Posterior cingulate gyrus (tissue), 11 donors: ENCODE measurements at places on chromosomes 13 and 19.
A peak's percentile ranks its signal among the peaks of the same experiment; 100 is the strongest.

DNA sequence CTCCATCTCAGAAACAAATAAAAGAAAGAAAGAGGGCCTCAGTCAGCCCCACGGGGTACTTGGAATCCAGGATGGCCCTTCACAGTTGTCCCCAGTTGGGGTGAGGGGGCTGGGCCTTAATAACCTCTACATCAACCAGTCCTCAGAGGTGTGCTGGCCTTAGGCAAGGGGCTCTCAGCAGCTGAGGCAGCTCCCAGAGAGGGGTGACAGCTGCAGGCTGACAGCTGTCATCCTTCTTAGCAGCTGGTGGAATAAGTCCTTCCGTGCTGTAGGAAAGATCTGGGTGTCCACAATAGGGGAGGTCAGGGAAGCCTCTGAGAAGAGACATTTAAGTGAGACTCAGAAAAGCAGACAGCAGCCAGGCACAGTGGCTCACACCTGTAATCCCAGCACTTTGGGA, 7.4 kb downstream of the BCAM start:
- DNase-seq = no peak

DNA sequence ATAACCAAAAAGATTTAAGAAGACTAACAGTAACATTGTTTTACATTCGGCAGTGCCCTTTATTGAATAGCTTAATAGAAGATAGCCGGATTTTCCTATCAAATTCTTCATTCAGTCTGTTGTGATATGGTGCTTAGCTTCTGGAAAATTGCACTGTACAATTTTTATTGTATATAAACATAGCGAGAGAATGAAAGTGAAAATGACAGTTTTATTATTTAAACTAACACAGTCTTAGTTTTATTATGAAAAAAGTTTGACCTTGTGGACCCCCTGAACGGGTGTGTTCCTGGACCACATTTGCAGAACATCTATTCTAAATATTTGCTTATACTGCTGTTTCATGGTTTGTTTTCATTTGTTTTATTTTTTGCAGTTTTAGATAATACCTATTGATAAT, 8.6 kb downstream of the ITM2B start:
- no peak for DNase-seq

GRCh38 chr19:47766670-47767069, 11.8 kb upstream of the SELENOW start:
- no peak for DNase-seq

DNA sequence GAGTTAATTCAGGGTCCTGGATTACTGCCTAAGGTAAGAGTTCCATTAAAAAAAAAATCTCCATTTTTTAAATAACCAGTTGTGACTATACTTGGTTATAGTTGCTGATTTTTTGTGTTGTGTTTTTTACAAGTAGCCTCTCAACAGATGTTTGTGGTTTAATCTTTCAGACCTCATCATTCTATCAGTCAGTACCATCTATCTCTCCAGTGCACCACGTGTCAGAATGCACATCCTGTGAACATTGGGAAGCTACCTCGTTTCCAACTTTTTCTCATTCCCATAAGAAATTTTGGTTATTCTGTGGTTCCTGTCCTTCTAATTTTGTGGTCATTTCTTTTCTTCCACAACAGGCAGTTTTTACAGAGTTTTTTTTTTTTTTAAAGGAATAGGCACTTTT, 39.2 kb downstream of the WDFY2 start:
- no peak for DNase-seq

DNA sequence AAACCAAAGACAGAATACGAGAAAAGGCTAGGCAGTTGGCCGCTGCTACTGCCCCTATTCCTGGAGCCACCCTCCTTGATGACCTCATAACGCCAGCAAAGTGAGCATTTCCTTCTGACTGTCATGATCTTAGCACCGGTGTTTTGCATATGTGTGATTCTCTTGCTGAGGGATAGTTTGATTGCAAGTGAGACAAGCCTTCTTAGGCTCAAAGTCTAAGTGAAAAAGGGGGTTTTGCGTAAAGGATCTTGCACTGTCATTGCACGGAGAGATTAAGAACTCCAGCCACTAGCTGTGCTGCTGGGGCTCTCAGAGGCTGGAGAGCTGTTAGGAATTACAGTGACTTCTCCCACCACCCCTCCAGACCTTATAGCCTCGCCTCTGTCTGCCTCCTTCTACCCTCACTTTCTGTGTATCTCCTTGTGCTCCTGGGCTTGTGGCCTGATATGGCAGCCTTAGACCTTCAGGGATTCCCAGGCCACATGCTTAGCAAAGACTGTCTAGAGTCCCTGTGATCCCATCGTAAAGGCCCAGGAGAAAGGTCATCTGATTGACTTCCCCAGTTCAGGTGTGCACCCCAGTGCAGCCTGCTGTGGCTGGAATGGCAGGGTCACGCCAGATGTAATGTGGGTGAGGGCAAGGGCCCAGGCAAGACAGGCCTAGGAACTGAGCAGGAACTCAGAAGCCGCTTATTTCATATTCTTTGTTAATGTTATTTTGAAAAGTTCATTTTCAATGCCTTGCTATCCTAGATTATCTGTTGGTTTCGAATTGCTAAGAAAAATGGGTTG, 12.6 kb downstream of the GPATCH1 start:
- DNase-seq = no peak

- DNase-seq = no peak
These were observed 383.1 kb upstream of the GPC6 start for GRCh38 chr13:92843549-92843948.

DNA sequence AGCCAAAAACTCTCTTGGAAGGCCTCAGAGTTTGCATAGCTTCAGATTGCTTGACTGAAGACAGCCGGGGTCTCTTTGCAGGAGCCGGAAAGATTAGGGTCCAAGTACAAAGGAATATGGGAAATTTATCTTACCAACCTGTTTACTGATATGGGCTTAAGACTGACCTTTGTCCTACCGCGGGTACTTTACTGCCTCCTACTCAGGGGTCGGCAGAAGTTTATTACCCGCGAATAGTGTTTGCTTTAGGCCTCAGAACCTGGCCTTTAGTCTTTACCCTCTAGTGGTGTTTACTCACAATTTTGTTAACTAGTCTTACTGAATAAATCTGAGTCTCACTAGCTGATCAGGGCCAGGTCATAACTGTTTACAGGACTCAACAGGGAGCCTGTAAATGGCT, 765.4 kb upstream of the SPRY2 start:
- DNase-seq = no peak

- DNase-seq = no peak
These were observed 2.1 kb upstream of the TEX29 start for GRCh38 chr13:111318386-111318785.

DNA sequence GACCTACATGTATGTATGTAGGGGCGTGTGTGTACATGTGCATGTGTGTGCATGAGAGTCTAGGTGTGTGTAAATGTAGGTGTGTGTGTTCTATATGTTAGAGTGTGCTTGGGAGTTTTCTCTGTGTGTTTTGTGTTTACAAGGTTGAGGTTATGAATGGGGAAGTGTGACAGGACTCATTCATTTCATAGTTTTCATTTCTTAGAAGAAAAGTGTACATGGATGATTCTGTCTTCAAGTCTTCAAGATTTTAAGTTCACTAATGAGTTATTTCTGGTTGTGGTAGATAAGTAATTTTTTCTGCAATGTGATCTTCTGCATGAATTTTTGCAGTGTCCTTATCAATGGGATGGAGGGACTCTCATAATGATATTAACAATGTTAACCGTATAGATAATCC, 118.2 kb upstream of the SLC10A2 start:
- DNase-seq = no peak

DNA sequence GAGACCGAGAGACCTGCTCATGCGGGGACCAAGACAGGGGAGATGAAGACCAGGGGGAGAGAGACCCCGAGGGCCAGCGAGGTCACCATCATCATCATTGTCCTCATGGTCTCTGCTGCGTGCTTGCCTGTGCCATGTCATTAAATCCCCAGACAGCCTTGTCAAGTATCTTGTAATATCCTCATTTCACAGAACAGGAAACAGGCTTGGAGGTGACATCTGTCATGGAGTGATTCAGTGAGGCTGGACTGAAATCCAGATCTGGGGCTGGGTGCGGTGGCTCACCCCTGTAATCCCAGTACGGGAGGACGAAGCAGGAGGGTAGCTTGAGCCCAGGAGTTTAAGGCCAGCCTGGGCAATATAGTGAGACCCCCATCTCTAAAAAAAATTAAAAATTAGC, 5.9 kb upstream of the NANOS2 start:
- DNase-seq = no peak

- DNase-seq = no peak
These were observed at the start of gene CACNG6 for GRCh38 chr19:53991224-53992113. TSS of gene CACNG6 (plus strand) at chr19:53991637. CDS start at chr19:53992878, 1,241 bp downstream.

- peak; percentile 94 for DNase-seq
These were observed 864 bp downstream of the FTL start for GRCh38 chr19:48965806-48966540.

DNA sequence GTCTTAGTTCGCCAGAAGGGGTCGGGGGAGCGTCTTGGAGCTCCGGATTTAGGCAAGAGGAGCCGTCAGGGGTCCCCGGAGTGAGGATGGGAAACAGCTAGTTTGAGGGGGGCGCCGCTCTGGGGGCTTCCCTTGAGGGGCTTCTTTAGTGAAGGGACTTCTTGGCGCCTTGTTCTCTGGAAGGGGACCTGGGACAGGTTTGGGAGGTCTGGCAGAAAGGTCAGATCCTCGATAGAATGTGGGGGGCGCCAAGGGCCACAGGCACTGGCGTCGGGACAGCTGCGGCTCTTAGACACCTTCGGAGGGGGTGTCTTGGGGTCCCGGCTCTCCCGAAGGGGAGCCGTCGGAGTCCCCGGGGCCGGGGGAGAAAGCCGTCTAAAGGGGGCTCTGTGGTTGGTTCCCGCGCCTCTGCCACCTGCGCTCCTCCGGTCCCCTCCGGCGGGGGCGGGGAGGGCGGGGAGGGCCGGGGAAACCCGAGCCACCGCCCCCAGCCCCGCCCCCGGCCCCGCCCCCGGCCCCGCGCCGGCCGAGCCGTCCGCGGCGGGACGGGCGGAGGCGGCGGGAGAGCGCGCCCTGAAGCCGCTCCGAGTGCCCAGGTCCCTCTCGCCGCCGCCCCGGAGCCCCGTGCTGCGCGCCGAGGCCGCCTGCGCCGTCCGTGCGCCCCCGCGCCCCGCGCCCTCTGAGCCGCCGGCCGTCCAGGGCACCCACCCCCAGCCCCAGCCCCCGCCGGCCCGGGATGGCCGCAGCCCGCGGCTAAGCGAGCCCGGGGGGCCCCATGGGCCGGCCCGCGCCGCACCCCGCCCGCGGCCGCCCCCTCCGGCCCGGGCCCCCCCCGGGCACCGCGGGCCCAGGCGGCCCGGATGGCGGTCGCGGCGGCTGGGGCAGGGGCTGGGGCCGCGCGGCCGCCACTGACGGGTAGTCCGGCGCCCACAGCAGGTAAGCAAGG, at the start of gene NRTN:
Gene NRTN (plus strand): TSS at position 552 of the 946 bp plus-strand sequence. CDS start 19,099 bp downstream, outside the sequence.
- DNase-seq = no peak

DNA sequence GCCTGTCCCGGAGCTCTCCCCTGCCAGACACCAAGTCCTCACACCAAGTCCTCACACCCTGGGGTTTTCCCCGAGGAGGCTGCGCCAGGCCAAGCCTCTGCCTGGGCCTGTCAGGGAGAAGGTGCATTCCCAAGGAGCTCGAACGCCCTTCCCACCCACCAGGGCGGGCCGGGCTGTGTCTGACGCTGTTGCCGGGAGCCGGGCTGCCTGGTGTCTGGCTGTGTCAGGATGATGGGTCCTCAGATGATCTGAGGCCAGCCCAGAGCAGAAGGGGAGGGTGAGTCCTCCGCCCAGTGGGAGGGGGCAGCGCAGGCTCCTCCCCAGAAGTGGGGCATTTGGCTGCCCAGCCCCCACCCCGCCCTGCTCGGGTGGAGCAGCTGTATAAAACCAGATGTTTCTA, 2.3 kb upstream of the HAS1 start:
- DNase-seq = peak; percentile 87

- no peak for DNase-seq
These were observed 6.2 kb upstream of the OR1I1 start for GRCh38 chr19:15075806-15076205.

GRCh38 chr13:101049166-101049850, 367.0 kb downstream of the NALCN start:
- DNase-seq = no peak

DNA sequence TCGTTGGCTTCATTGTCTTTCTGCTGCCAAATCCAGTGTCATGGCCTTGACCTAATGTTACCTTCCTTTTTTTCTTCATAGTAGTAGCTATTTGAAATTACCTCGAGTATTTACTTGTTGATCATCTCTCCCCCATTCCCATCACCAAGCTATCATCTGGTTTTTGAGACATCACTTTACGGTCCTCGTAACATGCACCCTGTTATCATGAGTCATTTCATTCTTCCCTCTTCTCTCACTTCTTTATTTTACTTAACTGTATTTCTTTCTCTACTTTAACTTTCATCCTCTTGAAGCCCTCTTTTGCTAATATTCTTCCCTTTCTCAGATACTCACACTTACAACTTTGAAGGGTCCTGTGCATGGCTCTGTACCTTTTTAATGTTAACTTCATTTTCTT, 31.8 kb downstream of the TPP2 start:
- no peak for DNase-seq

- DNase-seq = no peak
These were observed 254.7 kb downstream of the KLF12 start for GRCh38 chr13:73879346-73880015.

- no peak for DNase-seq
These were observed 2.4 kb downstream of the GADD45GIP1 start for GRCh38 chr19:12954612-12954962.

- no peak for DNase-seq
These were observed 453.6 kb downstream of the IRS2 start for GRCh38 chr13:109332506-109333499.
